ENCODE measurements at places on chromosomes 1 and 21. TPM values are rescaled to one million over a fixed set of nuclear protein-coding genes. Genes with fewer than 3 reads are reported as not detected.

Gene LCK
- total RNA-seq: not detected

GRCh38 chr21:32316361-32317215 is 17.9 kb downstream of the MRAP start:
- DNase-seq: no peak

DNA sequence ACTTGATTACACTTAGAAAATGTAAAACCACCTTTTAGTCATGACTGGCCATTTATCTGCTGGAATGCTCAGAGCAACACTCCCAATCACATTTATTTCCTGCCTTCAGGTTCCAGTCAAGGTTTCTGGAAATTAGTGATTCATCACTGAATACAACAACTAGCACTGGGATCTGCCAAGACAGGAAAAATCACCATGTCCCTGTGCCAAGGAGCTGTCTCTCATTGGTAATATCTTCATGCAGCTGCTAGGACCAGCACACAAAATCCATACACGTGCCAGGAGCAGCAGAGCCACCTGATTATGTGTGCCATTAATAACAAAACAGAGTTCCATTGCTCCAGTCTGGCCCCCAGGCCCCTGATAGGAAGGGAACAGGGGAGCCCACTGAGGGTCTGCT is 194.6 kb downstream of the TNR start:
- no peak for DNase-seq

DNA sequence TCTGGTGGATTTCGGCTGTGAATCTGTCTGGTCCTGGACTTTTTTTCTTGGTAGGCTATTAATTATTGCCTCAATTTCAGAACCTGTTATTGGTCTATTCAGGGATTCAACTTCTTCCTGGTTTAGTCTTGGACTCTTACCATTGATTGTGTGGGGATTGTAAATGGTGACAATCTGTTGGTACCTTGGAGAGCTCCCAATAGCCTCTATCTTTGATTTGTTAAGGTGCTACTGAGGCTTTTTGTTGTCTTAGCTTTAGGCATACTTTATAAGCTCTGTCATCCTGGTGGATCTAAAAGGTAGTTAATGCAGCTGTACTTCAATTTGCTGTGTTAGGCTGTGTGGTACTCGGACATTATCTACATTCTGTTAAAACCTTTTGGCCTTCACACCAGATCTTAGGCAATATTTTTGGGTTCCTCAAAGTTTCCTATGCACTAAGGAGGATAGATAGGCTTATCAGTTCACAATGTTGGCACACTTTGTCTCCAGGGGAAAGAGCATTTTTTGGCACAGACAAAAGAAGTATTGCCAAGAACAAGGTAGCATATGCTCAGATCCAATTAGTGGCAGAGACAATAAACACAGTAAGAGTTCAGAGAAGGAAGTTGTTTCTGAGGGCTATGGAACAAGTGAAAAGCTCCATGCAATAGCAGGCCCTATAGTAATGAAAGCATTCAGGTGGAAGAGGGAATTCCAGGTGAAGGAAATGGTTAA is 230.4 kb downstream of the PDE4B start:
- DNase-seq: peak; percentile 50

DNA sequence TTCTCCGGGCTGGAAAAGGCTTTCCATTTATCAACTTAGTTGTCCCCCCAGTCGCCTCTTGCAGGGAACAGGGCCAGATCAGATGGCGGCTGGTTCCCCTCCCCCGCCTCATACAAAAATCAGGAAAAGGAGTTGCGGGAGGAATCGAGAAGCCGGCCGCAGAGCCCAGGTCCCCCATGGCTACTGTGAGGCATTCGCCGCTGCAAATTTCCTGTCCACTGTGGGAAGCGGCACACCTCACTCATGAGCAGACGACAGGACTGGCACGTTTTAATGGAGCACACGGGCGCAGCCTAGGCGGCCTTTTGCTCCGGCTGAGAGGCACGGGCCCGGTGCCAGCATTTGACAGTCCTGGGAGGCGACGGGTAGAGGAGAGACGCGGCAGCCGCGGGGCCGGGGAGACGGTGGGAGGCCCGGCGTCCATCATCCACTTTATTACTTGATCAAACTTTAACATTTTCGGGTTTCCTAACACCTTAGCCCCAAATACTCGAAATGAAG is 1.1 kb downstream of the GNG4 start:
- peak; percentile 63 for DNase-seq

All from SJCRH30 (cell line).